ENCODE measurements at places on chromosomes 11 and 22.

DNA sequence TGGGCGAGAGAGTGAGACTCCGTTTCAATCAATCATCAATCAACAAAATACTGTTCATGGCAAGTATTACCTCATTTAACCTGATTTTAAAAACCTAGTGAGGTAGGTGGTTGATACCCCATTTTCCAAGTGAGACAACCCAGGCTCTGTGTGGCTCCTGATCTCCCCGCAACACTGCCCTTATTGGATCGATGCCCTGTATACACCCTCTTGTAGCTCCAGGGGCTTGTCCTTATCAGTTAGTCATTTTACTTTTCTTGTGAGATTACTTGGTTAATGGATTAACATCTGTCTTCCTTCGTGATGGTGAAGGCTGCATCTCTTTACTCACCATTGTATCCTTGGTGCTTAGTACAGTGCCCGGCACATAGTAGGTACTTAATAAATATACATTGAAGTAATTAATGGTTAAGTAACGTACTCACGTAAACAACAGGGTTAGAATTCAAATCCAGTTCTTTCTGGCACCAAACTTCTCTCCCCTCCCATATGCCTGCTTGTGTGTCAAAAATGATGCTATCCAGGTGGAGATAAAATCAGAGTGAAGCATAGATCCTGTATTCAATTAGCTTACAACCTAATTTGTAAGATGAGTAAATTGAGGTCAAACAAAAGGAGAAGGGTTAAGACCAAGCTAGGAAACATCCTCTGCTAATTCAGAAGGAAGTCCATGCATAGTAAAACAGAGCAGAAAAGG lies 1.8 kb upstream of the PRG2 start:
- DNase-seq: no peak

- no peak for DNase-seq
Observed at GRCh38 chr11:80960381-80961029, 1519.7 kb upstream of the TENM4 start.

GRCh38 chr11:105673089-105673488 lies 63.2 kb downstream of the GRIA4 start:
- no peak for DNase-seq

GRCh38 chr22:47278655-47279054 lies 516.2 kb downstream of the TBC1D22A start:
- DNase-seq: no peak

DNA sequence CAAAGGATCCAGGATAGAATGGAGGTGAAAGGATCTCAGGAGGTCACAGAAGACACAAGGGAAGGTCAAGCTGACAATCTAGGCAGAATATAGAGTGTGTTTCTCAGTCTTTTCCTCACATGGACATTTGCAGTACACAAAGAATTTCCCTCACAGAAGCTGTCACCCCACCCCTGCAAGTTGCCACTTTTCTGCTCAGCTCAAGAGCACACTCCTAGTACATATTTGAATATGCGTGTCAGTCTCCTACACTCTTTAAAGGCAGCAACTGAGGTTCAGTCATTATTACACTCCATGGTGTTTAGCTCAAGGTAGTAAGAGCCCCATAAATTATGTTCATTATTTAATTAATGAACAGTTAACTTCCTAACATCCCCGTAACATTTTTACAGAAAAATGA lies 59.1 kb downstream of the ETS1 start:
- DNase-seq: no peak

GRCh38 chr11:47500121-47500520 lies 51.2 kb upstream of the RAPSN start:
- no peak for DNase-seq

DNA sequence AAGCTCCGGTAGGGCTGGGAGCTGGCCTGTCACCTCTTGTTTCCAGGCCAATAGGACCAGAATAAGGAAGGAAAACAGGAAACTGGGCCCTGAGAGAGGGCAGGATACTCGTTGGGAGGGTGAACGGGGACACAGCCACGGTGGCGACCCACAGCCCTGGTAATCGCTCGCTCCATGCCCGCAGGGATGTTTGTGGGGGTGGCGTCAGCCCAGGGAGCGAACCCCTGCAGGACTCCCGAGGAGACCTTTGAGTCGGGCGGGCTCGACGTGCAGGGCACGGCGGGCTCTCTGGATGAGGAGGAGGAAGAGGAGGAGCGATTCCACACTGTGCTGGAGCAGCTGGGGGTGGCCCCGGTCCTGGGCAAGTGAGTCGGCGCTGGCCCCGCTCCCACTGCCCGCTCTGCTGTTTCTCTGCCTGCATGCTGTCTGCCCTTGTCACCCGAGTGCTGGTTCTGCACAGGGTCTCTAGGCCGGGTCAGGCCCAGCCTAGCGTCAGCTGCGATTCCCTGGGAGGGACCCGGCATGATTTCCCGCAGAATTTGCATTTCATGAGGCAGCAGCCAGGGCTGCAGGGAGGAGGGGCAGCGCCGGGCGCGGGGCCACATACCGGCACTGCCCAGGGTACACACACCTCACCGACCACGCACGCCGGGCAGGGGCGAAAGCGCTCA lies 1.6 kb downstream of the CRACR2B start:
- DNase-seq: no peak

GRCh38 chr11:77386178-77386577 lies 84.7 kb upstream of the GDPD4 start:
- no peak for DNase-seq

GRCh38 chr11:45155058-45155551 lies 8.7 kb downstream of the PRDM11 start:
- DNase-seq: no peak

- DNase-seq: no peak
Observed at GRCh38 chr11:88818978-88819377, 246.8 kb downstream of the GRM5 start.

DNA sequence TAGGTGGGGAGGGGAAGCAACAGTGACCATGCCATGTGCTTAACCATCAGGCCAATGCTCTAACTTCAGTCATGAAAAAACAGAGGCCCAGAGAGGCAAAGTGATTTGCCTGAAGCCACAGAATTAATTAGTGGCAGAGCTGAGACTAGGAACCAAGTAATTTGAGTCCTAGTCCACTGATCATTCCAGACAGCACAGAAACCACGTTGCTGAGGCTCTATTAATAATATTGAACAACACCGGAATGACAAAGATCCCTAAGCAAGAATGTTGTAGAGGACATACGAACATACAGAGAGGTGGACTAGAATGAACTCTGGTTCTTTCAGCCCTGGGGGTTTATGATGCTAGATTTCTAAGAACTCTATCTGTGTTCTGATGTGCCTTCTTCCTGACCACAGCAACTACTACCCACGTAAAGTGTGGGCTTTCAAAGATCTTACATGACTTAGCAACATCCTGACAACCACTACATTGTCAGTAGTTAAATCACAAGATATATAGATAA lies 92.3 kb downstream of the GAB2 start:
- no peak for DNase-seq

DNA sequence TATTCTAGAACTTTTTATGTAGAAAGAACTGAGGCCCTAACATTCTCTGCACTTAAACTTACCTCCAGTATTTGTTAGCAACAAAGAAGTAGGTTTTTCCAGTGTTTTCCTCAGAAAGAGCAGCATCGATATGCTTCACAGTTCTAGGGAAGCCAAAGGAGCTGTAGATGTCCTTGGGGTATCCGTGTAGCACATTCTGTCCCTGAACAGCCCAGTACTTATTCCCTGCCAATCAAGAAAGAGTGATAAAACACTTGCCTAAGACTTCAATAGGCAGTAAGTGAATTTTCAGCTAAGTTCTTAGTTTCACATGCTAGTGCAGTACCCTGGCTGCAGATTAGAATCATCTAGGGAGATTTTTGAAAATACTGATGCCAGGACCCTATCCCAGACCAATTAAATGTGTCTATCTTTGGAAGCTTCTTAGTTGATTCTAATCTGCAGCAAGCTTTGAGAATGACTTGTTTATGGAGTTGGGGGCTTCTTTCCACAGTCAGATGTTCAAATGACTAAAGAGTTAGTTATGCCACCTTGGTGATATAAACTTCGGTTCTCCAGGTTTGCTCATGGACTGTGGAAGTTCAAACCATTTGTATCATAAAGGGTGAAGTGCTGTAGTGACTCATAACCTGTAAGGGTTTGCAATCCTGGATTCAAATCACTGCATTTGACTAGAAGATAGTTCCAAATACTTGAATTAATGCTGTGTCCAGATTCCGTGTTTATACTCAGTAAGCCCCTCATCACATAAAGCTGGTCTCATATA lies 6.5 kb downstream of the MMP1 start:
- no peak for DNase-seq

GRCh38 chr11:96111308-96111707 lies 187.4 kb upstream of the MTMR2 start:
- no peak for DNase-seq

DNA sequence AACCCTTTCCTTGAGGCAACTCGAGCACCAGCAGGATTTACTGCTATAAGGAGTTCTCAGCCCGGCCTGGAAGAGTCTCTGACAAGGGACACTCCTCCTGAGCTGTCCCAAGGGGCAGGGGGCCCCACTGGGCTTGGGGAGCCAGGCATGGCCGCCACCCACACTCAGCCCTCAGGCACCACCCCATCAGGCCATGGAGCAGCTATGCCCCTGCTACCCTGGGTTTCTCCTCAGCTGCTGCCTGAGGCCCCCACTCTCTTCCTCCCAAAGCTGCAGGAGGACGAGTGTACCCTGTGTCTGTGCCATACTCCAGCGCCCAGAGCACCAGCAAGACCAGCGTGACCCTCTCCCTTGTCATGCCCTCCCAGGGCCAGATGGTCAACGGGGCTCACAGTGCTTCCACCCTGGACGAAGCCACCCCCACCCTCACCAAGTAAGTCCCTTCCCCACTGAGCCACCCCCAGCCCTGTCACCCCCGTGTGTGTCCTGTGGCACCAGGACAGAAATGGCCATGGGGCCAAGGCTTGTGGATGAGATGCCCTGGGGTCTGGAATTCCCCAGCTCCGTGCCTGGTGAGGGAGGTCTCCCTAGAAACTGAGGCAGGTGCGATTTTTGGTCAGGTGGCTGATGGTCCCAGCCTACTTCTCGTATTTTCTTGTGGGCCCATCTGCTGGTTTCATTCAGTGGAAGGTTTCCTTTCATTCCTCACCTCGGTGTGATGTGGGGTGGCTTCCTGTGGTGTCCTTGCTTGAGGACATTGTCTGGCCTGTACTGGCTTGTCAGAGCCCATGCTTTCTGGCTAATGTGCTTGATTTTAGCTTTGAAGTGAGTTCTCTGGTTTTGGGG lies 28.4 kb downstream of the TAB1 start:
- DNase-seq: no peak

GRCh38 chr11:121163658-121164308 lies 62.7 kb downstream of the TECTA start:
- no peak for DNase-seq

DNA sequence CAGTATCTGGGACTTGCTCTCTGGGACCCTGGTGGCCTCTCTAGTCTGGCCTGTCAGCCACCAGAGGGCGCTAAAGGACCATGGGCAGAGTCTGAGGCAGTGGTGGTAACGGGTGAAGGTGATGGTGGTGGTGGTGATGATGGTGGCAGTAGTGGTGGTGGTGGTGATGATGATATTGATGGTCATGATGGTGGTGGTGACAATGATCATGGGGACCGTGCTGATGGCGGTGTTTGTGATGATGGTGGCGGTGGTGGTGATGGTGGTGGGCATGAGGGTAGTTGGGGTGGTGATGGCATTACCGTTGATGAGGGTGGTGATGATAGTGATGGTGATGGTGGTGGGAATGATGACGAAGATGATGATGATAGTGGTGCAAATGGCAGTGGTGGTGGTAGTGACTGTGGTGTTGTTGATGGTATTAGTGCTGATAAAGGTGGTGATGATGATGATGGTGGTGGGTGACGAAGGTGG lies 16.0 kb downstream of the TRPM5 start:
- peak; percentile 87 for DNase-seq

DNA sequence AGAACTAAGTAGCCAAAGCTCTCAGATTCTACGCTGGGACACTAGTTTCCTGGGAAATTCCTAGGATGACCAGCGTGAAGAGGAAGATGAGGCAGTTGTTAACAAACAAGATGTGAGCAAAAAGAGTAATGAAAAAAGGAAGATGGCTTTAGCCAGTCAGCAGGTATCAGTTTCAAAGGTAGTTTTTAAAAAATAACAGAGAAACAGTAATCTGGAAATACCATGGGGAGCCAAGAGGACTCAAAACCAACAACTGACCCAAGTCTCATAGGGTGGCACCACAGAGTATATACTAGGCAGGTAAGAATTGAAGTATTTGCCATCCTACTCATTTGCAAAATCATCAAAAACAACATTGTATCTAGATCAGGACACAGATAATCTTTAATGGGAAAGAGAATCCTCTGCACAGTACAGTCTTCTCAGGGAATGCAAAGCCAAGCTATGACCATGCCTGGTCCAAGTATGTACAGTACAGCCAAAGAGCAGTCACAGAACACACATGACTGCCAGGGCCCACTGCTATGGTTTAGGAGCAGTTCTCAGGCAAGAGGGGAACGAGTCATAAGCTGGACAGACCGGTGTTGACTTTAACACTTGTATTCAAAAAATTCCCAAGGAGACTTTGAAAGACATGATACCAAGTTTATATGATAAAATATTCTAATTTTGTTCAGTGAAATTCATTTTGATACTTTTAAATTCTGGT lies 20.6 kb downstream of the MSANTD4 start:
- no peak for DNase-seq

DNA sequence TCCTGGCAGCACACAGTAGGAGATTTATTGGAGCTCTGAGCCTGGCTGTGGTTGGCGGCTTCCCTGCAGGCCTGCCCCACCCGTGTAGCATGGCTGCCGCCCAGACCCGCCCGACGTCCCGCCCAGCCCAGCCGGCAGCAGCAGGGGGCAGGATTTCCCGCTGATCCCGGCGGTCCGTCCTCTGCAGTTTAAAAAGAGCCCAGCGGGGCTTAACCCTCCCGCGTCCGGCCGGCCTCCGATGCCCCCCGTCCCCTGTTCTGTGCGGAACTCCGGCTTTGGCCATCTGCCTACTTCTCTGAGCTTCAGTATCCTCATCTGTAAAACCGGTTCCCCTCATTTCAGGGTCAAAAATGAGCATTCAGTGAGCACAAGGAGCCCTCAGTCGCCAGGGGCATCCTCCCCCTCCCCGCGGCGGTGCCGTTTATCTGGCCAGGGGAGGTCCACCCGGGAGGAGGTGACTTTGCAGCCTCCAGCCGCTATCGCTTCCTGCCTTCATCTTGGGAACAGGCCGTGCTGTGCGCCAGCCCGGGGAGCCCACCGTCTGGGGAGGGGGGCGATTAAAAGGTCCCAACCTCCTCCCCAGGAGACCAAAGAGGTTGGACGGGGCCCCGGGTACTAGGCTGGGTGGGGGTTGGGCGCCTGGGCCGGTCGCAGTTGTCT lies at the start of gene GAS2L1:
TSS of gene GAS2L1 (plus strand) at position 476 of the 660 bp plus-strand sequence. CDS start 1,456 bp downstream, outside the sequence.
- no peak for DNase-seq

- no peak for DNase-seq
Observed at GRCh38 chr11:60964801-60965200, 6.7 kb upstream of the CD6 start.

DNA sequence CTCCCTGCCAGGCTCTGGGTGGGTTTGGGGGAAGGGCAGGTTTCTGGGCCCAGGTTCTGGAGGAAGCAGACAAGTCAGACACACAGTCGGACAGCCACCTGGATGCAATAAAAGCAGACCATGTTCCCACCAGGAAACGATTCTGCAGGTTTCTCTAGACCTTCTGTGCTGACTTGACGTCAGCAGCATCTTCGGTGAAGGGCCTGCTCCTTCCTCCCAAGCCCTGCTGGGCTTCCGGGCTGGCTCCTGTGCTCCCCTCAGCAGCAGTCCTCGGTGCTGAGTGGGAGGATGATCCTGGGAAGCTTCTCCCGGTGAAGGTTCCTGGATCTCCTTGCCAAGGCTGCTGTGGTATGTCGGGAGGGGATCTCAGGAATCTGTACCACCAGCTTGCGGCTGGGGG lies 240.0 kb downstream of the GRIK4 start:
- DNase-seq: no peak
